ENCODE measurements at places on chromosomes 13 and 19.

DNA sequence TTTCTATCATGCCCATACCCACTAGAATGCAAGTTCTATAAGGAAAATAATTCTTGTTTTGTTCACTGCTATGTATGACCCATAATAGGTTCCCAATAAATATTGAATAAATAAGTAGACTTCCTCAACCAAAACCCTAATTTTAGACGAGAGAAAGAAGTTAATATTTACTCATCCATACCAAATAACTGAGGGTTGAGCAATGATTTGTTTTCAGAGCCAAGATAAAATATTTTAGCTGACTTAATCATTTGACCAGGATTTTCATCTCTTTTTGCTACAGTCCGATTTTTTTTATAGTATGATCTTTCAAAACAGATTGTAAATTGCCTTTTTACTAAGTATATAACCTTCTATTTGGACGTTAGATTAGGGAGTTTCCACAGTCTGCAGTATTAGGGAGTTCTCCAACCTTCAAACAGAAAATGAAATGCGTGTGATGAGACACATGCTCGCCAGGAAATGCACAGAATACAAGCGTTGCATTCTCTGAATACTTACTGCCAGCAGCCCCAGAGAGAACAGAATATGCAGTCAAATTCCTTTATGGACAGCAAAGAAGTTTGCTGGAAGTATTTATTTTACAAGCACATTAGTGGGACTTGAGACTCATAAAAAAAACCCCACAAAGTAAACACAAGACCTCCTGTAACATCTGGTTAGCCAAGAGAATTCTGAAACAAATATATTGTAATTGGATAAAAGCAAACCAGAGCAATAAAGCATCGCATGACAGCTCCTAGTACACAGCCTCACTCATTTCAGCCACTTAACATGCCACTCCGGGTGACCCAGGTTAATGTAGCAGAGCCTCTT lies 230.0 kb downstream of the MYO16 start:
- no peak for DNase-seq

GRCh38 chr13:39760521-39760920 lies 105.1 kb downstream of the COG6 start:
- DNase-seq: no peak

GRCh38 chr13:67033170-67033569 lies 197.0 kb downstream of the PCDH9 start:
- no peak for DNase-seq

GRCh38 chr19:50713556-50714236 lies 5.9 kb downstream of the SHANK1 start:
- DNase-seq: no peak

GRCh38 chr19:17648097-17648660 lies 40.0 kb downstream of the UNC13A start:
- no peak for DNase-seq

DNA sequence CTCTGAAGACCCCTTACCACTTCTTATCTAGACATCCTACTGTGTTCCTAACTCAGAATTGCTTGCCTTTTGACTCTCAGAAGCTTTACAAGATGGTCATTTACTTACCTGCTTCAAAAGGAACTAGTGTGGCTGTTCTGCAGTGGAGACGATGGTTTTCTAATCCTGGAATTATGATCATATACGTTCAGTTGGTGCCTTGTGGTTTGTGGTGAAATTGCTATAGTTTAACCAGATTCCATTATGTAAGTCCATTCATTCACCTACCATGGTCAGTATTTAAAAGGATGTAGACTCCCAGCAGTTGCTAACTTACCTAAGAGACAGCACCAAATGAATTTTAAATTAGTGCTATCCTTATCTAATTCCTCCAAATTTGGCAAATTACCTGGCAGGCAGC lies 210.9 kb downstream of the SHISA2 start:
- no peak for DNase-seq

GRCh38 chr13:61684976-61685681 lies 269.5 kb upstream of the PCDH20 start:
- no peak for DNase-seq

DNA sequence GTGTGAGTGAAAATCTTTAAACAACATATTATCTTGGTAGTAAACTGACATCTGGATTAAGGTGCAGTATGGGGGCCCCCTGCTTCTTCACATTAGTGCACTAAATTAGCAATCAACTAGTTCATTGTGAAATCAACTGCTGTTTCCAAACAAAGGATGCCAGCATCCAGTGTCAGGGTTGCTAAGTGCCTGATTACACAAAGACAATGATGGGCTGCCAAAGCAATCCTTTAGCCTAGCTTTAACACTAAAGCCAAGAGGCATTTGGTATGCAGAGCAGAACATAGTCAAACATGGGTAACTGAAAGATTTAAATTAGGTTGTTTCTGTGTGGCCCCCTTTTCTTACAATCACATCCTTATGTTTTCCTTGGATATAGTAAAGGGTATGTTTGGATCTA lies 543.1 kb upstream of the SLITRK5 start:
- DNase-seq: no peak

DNA sequence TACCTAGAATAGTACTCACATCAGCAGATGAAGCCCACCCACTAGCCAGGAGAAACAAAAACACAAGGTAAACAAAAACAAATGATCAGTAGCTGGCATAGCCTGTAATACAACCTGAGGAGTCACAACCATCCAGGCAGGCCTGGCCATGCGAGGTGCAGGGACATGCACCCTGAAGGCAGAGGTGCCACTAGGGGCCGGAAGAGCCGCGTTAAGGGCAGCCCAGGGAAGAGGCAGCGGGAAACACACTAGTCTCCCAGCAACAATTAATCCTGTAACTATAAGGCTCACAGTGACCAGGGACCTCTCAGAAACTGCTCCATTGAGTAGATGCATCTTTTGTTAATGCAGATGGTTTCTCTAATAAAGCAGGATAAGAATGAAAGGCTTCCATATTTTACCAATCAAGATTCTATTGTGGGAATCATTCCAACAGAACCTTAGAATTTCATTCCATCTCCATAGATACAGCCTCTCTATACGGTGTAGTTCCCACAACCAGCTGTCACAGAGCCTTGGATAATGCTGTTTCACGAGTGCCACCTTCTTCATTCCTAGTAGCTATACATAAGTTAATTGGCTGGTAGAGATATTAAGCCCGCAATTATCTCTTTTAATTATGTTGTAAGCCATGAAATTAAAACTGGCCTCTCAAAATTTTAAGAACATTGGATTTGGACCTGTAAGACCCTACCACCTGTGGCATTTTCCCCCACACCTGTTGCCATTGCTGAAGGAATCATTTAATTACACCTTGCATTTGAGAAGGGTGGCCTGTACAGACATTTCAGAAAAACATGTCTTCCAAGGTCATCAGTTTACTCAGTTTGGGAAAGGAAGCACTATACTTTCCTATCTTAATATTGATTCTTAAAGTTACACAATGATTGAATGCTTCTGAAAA lies 28.7 kb downstream of the ANKRD10 start:
- no peak for DNase-seq

DNA sequence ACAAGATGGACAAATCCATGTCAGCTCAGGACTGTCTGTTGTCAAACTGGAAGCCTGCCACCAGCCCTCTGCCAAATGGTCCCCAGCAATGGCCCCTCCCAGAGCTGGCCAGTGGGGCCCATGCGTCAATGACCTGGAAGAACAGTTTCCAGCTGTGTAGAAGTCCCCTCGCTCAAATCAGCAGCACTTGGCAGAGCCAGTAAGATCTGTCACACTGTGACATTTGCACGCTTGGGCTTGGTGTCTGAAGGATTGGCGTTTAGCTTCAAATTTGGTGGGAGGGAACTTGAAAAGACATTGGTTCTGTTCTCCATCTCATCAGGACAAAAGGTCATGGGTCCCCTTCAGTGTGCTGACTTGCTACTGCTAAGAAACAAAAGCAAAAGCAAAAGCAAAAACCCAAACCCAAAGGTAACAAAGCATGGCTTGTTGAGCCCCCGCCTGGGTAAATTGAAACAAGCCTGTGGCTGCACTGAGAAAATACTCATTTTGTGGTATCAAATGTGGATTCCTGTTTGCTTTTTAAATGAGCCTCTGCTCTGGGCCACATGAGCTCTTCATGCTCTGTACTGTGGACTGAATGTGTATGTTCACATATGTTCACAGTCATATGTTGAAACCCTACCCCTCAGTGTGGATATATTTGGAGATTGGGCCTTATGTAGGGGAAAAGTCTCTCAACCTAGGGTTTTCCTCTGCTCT lies 253.6 kb upstream of the MAB21L1 start:
- DNase-seq: no peak

- no peak for DNase-seq
Measured at GRCh38 chr13:43205416-43205815, 182.0 kb downstream of the DNAJC15 start.

- DNase-seq: no peak
Measured at GRCh38 chr13:108190897-108191296, 24.4 kb downstream of the LIG4 start.

- DNase-seq: no peak
Measured at GRCh38 chr13:43924549-43925245, 45.0 kb downstream of the LACC1 start.

- no peak for DNase-seq
Measured at GRCh38 chr13:80047406-80047805, 293.5 kb downstream of the SPRY2 start.

- DNase-seq: no peak
Measured at GRCh38 chr13:27965343-27965739, 3.8 kb downstream of the CDX2 start.

DNA sequence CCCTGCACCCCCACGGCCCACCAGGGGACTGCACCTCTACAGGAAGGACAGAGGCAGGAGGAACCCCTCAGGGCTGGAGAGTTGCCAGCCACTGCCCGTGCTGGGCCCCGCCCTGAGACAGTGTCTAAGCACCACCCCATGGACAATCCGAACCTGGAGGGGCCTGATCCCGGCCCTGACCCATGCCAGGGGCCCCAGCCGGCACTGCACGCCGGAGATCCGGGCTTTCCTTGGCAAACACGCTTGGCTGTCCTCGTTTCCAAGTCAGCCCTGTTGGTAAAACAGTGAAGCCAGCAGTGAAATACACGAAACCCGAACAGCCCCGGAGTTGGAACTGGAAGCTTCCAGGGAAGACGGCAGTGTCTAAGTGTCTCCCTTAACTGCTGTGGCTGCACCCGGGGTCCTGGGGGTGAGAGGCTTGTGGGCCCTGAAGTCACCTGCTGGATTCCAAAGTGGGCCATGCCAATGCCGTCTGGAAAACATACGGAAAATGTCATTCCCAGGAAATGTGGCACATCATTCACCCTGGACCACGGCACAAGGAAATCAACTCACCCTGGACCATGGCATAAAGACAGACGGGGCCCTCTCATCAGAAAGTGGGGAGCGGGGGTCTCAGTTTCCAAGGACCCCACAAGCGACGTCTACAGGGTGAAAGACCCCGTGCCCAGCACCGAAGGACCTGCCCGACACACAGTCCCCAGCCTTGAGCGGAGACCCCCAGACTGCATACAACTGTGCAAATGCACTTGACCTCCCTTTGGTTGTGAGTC lies 30.9 kb downstream of the RASA3 start:
- DNase-seq: no peak
